Airway epithelial cell (primary cell): ENCODE measurements at places on chromosomes 3 and 15. TPM values are rescaled to one million over a fixed set of nuclear protein-coding genes. Genes with fewer than 3 reads are reported as not detected.

The GPR62 gene
- total RNA-seq: 0.23 TPM in 1 of 2 replicates, not detected in the other

The EDEM1 gene
- total RNA-seq: 34.1 and 66.8 TPM in 2 replicates

The GOLGA6L9 gene
- 2.5 TPM in 2 replicates for total RNA-seq

The MNS1 gene
- 0.46 and 0.85 TPM in 2 replicates for total RNA-seq

The TMC3 gene
- total RNA-seq: not detected in 2 replicates

The MASP1 gene
- total RNA-seq: not detected in 2 replicates

The NUSAP1 gene
- 54.1 and 56.6 TPM in 2 replicates for total RNA-seq

The ROPN1 gene
- not detected in 2 replicates for total RNA-seq

The KNL1 gene
- 12.6 and 20.0 TPM in 2 replicates for total RNA-seq

The LNP1 gene
- 2.6 and 3.1 TPM in 2 replicates for total RNA-seq
